ENCODE measurements at places on chromosomes 3 and 15.

- no peak for DNase-seq
Measured at GRCh38 chr3:141279077-141279967, 47.7 kb downstream of the PXYLP1 start.

DNA sequence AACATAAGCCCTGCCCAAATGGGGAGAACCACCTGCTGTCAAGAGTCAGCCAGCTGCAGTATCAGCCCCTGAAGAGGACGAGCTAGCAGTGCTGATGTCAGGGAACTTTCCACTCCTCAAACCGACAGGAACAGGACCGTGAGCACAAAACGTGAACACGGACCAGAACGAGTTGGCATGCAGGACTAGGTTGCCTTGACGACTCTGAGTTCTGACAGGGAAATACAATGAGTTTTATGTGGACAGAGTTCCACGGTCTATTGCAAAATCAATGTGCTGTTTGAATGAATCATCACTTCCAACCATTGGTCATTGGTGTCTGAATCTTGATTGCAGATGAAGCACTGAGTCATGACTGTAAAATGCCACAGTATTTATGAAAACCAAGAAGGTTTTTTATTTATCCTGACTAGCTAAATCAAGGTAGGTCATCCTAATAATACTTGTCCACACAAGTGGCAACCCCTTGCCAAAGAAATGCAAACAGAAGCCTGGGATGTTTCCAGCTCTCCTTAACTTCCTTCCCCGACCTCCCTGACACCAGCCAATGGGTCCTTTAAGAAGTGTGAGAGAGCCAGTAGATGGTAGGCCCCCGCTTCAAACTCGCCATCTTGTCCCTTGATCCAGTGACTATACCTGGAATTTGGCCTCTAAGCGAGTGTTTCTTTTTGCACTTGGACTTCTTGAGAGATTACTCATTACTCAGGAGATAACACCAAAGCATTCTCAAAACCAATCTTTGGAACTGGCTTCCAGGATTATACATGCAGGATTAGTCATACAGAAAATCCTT is 119.6 kb downstream of the ASB7 start:
- peak; percentile 96 for DNase-seq

DNA sequence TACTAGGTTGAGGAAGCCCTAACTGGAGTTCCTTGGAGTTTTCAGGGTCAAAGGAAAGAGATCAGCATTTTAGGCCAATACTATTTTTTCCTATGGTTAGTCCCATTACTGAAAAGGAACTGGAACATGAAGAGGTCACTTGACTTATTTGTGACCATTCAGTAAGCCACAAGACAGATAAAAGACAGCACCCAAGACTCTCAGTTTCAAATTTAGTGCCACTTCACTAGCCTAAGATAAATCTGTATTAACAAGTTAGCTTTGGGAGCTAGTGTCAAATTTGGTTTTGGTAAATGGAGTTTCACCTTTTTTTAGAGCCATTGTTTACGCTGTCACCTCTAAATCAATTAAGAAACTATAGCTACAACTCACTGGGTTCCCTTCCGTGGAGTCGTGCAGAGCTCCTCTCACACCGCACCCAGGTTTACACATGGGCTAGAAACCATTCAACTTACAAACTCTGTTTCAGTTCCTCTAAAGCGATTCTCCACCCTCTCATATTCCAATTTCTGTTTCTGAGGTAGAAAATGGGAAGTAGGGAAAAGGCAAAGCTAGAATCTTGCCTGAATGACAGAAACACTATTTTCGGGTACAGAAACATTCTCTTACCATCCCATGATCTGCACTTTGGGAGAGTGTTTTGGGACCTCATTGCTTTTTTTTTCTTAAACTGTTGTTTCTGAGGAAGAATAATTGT is 14.4 kb downstream of the CCDC32 start:
- no peak for DNase-seq

DNA sequence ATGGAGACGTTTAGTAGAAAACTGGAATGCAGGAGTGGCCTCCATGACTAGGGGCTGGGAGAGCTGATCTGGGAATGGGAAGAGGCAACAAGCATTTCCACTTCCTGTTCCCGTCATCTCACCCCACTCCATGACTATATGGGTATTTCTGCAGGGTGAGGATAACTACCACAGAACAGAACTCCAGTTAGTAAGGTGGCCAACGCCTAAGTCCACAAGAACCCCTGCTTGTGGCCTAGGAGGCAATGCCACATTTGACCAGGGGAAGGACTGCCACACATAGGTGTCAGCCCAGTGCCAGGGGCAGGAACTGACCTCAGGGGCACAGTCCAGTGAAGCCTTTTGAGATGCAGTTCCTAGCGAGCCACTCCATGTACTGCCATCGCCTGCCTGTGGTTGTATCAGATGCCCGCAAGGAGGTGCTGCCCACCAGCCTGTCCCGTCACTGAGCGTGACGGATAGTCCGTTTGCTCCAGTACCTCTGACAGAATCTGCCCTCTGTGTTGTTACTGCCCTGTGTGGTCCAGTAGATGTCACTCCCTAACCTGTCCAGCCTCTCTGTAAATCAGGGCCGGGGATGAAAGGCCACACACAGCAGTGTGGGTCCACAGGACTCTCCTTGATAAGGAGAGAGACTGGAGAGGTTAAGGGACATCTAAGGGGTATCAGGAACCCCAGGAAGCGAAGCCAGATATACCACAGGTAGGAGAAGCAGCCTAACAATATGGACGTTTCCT is 3.5 kb upstream of the MTFMT start:
- no peak for DNase-seq

DNA sequence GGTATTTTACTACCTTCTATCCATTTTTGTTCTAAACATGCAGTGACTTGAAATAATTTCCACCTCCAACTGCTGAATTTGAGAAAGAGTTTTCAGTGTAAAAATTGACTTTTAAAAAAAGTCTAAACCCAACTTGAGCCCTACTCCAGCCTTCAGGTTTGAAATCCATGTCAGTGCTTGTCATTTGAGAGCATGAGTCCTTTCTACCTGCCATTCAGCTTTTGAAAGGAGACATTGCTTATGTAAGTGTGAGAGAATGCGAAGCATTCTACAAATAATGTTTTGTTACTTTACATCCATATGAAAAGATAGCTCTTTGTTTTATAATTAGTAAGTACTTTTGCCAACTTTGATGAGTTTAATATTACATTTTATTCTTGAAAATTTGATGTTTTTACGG is 329.2 kb downstream of the PTPRG start:
- DNase-seq, result no peak

DNA sequence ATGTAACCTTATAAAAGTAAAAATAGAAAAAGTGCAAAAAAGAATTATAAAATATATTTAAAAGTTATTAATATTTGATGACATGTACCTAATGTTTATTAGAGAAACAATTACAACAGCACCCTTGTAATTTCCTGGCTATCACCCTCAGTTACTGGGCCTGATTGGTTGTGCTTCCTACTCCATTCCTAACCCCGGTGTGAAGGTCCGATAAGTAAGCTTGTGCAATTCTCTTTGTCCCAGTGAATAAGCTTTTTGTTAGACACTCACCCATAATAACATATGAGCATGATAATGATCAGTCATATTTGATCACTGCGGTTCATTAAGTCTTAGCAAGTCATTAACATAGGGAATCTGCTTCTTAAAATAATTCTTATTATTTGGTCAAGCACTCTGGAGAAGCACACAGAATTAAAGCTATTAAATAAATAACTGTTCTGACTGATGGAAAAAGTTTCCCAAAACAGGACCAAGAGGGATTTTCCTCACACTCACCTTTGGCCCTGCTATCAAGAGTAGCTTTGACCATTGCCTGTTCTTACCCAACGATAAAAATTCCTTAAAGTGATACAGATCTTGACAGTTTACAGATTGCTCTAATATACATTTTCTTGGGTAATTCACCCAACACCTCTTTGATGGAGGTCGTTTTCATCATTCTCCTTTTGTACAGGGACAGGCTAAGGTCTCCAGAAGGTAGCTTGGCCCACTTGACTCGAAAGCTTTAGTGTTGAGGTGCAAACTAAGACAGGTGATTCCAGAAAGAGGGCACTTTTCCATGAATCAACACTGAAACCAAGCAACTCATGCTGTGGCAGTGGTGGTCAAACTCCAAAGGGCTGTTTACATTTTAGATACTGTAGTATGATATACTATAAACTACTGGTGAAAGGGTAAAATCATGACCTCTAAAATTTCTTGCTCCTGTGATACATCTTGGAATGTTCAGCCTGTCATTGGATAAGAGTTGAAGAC is 543.0 kb upstream of the KCNMB2 start:
- DNase-seq, result no peak

- no peak for DNase-seq
Measured at GRCh38 chr15:63029676-63030075, 12.9 kb upstream of the TPM1 start.

DNA sequence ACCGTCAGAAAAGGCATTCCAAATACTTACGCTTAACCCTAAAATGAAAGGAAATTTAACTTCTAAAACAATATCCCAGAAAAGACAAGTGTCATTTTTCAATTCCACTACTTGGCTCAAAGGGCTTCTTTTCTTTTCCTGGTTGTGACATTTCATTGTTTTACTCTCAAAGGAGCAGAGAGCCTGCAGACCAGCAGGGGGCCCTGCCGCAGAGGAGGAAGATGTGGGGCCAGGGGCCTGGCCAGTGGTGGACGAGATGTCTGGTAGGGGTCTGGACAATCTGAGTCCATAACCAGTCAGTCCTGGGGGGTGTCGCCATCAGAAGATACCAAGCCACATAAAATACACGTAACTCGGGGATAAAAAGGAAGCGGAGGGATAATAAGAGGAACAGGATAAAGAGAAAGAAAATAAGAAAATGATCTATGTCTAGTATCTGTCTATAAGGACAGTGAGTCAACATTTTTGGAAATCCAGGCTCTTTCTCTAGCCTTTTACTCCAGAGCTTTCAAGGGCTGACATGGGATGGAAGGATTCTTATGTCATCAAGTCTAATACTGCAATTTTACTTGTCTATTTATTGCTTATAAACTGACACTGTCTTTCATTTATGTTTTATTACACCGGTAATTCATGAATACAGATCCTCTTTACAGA is 54.2 kb upstream of the ARHGEF3 start:
- DNase-seq, result no peak

DNA sequence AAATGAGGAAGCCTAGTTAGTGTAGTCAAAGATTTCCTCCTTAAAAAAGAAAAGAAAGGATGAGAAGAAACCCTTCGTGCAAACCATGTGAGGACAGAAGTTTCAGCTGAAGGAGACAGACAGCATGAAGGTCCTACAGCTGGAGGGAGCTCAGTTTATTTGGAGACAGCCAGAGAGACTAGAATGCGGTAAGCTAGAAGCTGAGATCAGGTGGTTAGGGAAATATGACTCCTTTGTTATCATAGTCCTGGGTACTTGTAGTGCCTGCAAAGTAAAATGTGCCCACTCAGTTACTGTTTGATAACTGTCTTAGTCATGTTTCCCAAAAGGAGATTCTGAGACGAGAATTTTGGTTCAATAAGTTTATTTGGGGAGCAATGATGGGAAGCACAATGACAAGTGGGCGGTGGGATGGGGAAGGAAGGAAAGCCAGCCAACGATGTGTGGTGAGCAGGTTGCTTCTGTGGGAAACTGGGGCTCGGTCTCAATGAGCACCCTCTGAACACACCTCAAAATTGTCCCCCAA is 178.8 kb upstream of the SNTN start:
- no peak for DNase-seq

- no peak for DNase-seq
Measured at GRCh38 chr15:91200101-91200754, 100.2 kb downstream of the SV2B start.

GRCh38 chr3:10382892-10383849 is 62.3 kb upstream of the SEC13 start:
- no peak for DNase-seq

- no peak for DNase-seq
Measured at GRCh38 chr15:90617668-90618097, 88.0 kb downstream of the CRTC3 start.

GRCh38 chr3:10936686-10937085 is 55.9 kb upstream of the SLC6A1 start:
- no peak for DNase-seq

DNA sequence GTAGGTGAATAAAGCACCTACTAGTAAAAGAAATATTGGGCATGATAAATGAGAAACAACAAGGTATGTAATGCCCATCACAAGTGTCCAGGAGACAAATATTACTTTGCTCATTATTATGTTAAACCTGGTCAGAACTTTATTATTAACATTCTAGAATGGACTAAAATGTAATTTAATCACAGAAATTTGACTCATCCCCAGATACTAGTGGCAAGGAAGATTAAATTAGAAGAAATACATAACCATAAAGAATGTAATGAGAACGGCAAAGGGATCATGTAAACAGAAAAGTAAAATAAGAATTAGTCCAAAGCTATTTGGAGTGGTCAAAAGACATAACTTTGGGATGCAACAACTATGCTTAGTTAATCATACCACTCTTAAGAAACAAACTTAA is 71.2 kb upstream of the STAC start:
- no peak for DNase-seq

- DNase-seq, result no peak
Measured at GRCh38 chr3:40097131-40098117, 212.1 kb upstream of the EIF1B start.

GRCh38 chr3:64856106-64856505 is 168.3 kb upstream of the ADAMTS9 start:
- DNase-seq, result no peak

GRCh38 chr3:99678023-99678422 is 39.6 kb downstream of the COL8A1 start:
- peak; percentile 43 for DNase-seq

DNA sequence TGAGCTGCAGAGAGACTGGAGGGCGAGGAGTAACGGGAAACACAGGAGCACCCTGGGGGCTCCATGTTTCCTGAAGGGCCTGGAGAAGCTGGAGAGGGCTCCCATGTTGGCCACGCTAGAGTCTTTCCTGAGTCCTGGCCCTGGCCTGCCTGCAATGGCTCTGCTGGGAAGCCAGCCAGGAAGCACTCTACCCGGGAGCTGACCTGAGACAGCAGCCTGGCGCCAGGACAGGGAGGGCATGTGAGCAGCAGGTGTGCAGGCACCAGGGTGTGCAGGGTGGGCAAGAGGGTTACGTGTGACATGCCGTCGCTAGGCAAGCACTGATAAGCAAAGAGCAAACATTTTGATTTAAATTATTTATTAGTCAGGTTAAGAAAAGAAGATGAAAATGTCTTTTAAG is 301.4 kb downstream of the OCA2 start:
- no peak for DNase-seq

DNA sequence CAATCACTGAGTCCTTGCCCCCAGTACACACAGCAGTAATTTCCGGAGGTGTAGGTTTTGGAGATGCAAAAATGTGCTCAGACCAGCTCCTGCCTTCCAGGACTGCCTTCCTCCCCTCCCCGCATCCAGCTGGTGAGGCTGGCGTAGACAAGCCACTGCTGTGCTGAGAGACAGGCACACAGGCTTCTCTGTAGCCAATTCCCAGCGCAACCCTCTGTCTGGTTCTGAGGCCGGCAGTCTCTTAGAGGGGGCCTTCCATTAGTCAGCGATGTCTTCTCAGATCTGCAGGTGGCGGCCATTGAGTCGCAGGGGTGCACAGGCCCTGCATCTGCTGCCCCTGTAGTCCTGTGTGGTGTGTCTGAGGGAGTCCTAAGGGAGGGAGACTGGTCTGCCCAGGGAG is 114.4 kb downstream of the DNAJB8 start:
- DNase-seq, result no peak

GRCh38 chr3:132606085-132606484 is 9.0 kb downstream of the ACKR4 start:
- peak; percentile 26 for DNase-seq

GRCh38 chr15:87722941-87723691 is 533.4 kb downstream of the NTRK3 start:
- no peak for DNase-seq

GRCh38 chr3:123158899-123159390 is 42.8 kb upstream of the SEC22A start:
- DNase-seq, result no peak

- DNase-seq, result no peak
Measured at GRCh38 chr15:95804484-95804883, 526.0 kb upstream of the NR2F2 start.

- DNase-seq, result no peak
Measured at GRCh38 chr3:136075811-136076210, 110.3 kb downstream of the PPP2R3A start.

All from fibroblast of skin of left biceps (primary cell).